ENCODE measurements at places on chromosomes 2 and 18. TPM values are rescaled to one million over a fixed set of nuclear protein-coding genes. Genes with fewer than 3 reads are reported as not detected.

GRCh38 chr2:62145478-62146100, 50.3 kb upstream of the B3GNT2 start:
- no peak for DNase-seq
- H3K4me3 ChIP-seq = no peak overlapping the region
- no peaks in the 10 kb centered on the region for H3K4me1 ChIP-seq
- H3K27me3 ChIP-seq = no peaks in the 10 kb centered on the region

DNA sequence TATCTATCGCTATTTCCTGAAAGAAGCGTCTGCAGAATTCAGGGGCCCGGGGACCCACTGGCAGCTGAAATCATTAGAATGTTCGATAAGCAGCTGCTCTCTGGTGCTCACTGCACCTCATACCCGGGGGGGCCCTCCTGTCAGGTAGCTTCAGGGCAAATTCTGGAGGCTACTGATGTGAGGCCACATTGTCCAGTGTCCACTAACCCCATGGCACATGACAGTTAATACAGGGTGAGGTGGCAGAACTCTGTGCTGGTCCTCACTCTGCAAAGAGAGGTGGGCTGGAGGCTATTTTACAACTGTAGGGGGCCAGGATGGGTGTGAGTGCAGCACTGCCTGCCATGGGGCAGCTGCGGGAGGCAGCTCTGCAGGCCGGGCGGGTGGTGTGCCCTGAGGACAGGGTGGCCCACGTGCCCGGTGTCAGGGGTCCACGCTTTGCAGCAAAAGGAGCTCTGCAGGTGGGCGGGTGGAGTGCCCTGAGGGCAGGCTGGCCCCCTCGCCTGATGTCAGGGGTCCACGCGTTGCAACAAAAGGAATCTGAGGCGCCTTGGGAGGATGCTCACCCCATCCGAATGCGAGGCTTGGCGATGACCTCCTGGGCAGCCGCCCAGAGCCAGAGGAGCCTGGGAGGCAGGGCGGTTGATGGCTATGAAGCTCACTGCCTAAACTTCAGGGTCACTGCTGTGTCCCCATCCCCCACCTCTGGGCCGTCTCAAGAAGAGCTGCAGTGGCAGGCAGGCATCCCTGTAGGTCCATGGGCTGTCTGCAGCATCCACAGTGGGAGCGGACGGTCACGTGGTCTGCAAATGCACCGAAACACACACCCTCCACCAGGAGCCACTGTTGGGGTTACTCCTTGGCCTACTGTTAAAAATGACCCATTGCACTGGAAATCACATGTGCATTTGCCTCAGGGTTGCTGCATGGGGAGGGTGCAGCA, 207.0 kb upstream of the SALL3 start:
- peak; percentile 22 for DNase-seq
- peaks cover 3% of the 10 kb centered on the region for H3K4me1 ChIP-seq
- H3K4me3 ChIP-seq = no peak overlapping the region
- H3K36me3 ChIP-seq = no peaks in the 10 kb centered on the region

DNA sequence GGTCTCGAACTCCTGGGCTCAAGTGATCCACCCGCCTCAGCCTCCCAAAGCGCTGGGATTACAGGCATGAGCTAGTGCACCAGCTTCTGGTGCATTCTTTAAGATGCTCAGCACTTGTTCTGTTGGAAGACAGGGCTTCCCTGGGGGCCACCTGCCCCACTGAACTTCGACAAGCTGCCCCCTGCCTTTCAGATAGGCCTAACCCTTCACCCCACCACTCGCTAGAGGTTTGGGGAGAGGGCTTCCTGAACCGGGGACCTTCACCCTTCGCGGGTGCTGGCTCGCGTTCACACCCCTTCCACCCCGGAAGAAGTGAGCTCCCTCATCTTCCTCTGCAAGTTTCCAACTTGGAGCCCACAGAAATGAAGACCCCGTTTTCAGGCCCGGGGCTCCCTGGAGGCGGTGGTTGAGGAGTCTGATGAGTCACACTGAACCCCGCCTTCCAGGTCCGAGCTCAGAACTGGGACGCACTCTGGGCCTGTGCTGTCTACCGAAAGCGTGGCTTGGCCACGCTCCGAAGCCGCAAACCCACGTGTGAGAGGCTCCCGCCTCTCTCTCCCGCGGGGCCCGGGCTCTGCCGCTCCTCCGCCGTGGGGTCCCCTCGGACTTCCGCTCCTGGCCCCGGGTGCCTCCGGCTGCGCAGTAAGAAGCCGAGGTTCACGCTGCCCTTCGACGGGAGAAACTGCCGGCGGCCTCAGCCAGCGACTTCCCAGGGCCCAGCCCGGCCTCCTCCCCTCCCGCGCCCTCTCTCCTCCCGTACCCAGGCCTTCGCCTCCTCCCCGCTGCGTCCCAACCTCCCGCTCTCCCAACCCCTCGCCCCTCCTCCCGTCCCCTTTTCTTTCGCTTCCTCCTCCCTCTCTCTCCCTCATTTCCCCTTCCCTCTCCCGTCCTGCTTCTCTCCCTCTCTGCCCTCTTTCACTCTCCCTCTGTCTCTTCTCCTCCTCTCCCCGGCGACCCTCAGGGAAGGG, 47.5 kb upstream of the SP3 start:
- H3K27ac ChIP-seq = peak overlapping the region; percentile 92
- peak; percentile 91 for DNase-seq
- no peaks in the 10 kb centered on the region for H3K27me3 ChIP-seq
- H3K4me3 ChIP-seq = peak overlapping the region; percentile 39
- peaks cover 13% of the 10 kb centered on the region for H3K4me1 ChIP-seq

DNA sequence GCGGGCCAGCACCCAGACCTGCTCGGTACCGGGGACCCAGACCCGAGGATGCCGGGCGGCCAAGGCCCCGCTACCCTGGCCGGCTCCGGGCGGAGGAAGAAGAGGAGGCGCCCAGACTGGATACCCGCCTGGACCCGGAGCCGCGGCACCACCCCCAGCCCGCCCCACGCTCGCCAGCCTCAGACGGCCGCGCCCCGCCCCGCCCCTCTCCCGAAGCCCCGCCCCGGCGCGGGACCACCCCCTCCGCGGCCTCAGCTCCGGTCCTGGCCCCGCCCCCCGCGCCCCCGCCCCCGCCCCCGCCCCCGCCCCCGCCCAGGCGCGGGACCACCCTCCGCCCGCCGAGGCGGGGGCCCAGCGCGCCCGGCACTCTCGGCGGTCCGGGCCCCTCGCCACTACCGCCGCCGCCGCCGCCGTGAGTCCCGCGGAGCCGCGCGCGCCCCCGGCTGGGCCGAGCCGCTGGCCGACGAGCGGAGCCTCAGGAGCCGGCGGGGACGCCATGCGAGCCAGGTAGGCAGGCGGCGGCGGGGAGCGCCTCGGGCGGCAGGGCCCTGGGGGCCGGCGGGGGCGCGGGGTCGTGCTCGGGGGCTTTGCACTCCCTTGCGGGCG, at the start of gene SH3BP4:
TSS of gene SH3BP4 (plus strand) at position 354 of the 606 bp plus-strand sequence. CDS start 82,986 bp downstream, outside the sequence.
- no peaks in the 10 kb centered on the region for H3K36me3 ChIP-seq
- peaks cover 50% of the 10 kb centered on the region for H3K4me1 ChIP-seq
- peak within 1 kb of the TSS; percentile 90 for H3K4me3 ChIP-seq

DNA sequence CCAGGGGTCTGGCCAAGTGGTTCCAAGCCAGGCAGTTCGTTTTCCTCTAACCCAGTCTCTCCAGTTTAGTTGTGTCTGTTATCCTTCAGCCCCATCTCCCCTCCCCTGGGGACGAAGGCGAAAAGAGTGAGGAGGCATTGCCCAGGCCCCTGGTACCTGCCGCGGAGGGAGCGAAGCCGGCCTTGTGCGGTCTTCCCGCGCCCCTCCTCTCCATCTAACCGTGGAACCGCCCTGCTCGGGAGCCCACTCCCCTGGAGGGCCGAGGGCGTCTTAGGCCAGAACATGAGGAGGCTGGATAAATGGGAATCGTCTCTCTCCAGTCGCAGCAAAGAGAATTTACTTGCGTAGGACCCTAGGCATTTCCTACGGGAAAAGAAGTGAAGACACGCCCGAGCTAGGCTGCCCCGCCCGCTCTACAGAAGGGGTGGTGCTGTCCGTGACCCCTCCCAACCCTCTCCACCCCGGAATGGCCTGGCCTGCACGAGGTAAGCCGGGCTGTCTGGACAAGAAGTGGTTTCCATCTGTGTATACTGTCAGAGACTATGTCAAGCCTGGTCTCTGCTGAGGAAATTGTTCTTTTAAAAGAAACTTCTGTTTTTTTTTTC, 156.2 kb downstream of the MIB1 start:
- no peaks in the 10 kb centered on the region for H3K36me3 ChIP-seq
- no peak for DNase-seq
- no peaks in the 10 kb centered on the region for H3K27me3 ChIP-seq

DNA sequence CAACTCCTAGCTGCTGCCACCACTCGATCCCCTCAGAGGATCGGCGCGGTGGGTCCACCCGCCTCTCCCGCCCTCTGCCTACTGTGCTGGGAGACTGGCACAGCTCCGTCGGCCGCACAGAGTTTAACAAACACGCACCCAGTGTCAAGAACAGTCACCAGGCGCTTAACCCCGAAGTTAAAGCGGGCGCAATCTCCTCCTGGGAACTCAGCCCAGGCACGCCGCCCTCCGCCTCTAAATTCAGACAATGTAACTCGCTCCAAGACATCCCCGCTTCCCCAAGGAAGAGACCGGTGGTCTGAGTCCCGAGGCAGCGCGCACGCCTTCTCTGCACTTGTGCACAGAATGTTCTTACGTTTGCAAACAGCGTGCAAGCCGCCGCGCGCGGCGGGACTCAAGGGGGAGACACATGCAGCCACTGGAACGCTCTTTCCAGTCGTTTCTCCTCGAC, 533 bp downstream of the CXCR4 start:
- H3K27ac ChIP-seq = peak overlapping the region; percentile 84
- H3K4me3 ChIP-seq = peak overlapping the region; percentile 85
- peaks cover 42% of the 10 kb centered on the region for H3K4me1 ChIP-seq
- no peaks in the 10 kb centered on the region for H3K27me3 ChIP-seq
- DNase-seq = peak; percentile 48
- H3K36me3 ChIP-seq = peaks cover 9% of the 10 kb centered on the region

DNA sequence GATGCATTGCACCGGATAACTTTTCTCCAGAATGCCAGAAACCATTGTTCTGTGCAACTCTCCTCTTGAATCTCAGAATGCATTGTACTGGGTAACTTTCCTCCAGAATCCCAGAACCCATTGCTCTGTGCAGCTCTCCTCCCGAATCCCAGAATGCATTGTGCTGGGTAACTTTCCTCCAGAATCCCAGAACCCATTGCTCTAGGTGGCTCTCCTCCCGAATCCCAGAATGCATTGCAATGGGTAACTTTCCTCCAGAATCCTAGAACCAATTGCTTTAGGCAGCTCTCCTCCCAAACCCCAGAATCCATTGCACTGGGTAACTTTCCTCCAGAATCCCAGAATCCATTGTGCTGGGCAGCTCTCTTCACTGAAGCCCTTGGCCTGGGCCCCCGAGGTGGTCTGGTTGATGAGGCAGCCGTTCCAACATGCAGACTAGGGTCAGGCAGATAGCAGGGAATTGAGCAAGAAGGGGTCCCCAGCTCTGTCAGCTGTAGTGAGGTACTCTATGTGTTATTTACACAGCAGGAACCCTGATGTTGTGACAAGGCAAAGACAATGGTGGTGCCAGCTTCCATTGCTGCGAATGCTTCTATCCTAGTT, 9.4 kb downstream of the FOSL2 start:
- H3K36me3 ChIP-seq = peaks cover 39% of the 10 kb centered on the region
- no peaks in the 10 kb centered on the region for H3K27me3 ChIP-seq
- H3K27ac ChIP-seq = peak overlapping the region; percentile 29
- peaks cover 97% of the 10 kb centered on the region for H3K4me1 ChIP-seq

The DSG1 gene
- total RNA-seq = not detected

- H3K36me3 ChIP-seq = peaks cover 3% of the 10 kb centered on the region
- no peaks in the 10 kb centered on the region for H3K4me1 ChIP-seq
- no peak overlapping the region for H3K27ac ChIP-seq
- H3K4me3 ChIP-seq = no peak overlapping the region
- DNase-seq = no peak
Measured at GRCh38 chr2:105258835-105259350, 17.4 kb downstream of the GPR45 start.

DNA sequence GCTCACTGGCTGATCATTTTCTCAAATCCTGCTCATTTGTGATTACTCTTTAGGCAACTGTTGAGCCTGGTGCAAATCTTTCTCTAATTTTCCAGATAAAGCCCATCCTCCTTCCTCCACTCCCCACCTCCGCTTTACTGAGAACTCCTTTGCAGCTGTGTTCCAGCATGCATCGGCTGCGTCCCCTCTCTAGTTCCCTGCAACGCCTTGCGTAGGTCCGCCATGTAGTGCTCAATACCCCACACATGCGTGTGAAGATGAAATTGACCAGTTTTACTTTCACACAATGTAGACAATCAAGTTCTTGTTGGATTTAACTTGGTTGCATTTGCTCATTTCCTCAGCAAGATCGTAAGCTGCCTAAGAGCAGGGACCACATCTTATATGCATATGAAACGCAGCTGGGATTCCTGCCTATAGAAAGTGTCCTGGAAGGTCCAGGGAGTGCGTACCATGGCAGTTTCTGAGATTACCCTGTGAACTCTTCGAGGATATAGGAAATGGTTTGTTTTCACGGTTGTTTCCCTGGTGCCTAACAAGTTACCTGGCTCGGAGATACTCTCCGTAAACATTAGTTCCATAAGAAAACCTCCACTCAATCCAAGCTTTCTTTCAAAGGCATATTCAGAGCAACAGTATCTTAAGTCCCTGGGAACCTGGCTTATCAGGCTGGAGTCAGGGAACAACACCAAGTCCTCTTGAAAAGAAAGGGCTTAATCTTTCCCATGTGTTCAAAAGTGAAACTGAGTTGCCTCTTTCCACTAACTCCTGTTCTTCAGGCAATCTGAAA, 766.4 kb upstream of the ID2 start:
- H3K36me3 ChIP-seq = no peaks in the 10 kb centered on the region
- H3K27ac ChIP-seq = no peak overlapping the region
- peak; percentile 53 for DNase-seq
- H3K27me3 ChIP-seq = no peaks in the 10 kb centered on the region

The SMARCAL1 gene
- 152 TPM for total RNA-seq

GRCh38 chr2:181578829-181579228, 78.1 kb downstream of the CERKL start:
- no peak for DNase-seq
- no peak overlapping the region for H3K4me3 ChIP-seq
- no peaks in the 10 kb centered on the region for H3K27me3 ChIP-seq
- H3K27ac ChIP-seq = no peak overlapping the region
- H3K36me3 ChIP-seq = no peaks in the 10 kb centered on the region

The KIF5C gene
- total RNA-seq = 2.3 TPM

The ANKRD44 gene
- 24.8 TPM for total RNA-seq

The CREG2 gene
- total RNA-seq = not detected

The DLX1 gene
- 1.1 TPM for total RNA-seq

- H3K27ac ChIP-seq = no peak overlapping the region
- no peaks in the 10 kb centered on the region for H3K36me3 ChIP-seq
- no peaks in the 10 kb centered on the region for H3K4me1 ChIP-seq
- no peaks in the 10 kb centered on the region for H3K27me3 ChIP-seq
- DNase-seq = peak; percentile 58
Measured at GRCh38 chr18:43049021-43049420, 66.5 kb downstream of the RIT2 start.

DNA sequence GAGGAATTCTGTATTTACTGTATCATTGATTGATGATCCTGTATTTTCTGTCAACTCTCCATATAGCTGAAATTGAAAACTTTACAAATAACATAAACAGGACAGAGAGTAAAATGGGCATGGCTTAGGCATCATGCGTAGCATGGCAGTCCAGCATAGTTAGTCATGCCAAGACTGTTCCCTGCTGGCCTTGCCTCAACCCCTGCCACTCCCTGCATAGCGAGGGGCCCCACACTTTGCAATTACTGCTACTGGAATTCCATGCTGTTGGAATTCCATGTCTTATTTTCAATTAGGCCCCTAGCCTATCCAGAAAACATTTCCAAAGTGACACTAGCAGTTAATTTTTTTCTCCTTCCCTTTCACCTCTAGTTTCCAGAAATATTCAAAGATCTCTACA, 15.1 kb upstream of the SOX11 start:
- peaks cover 42% of the 10 kb centered on the region for H3K27me3 ChIP-seq
- H3K27ac ChIP-seq = no peak overlapping the region
- no peak overlapping the region for H3K4me3 ChIP-seq
- H3K4me1 ChIP-seq = no peaks in the 10 kb centered on the region

The UGT1A10 gene
- total RNA-seq = 8.4 TPM

- H3K27ac ChIP-seq = no peak overlapping the region
- H3K4me1 ChIP-seq = no peaks in the 10 kb centered on the region
- DNase-seq = peak; percentile 10
- H3K4me3 ChIP-seq = no peak overlapping the region
Measured at GRCh38 chr2:27854229-27854862, 35.8 kb downstream of the RBKS start.

All from stomach (tissue), 19 donors.